Aorta (tissue), 5 donors: ENCODE measurements at places on chromosomes 2 and 18.

- DNase-seq: no peak
Observed at GRCh38 chr2:118705032-118705431, 142.4 kb downstream of the EN1 start.

DNA sequence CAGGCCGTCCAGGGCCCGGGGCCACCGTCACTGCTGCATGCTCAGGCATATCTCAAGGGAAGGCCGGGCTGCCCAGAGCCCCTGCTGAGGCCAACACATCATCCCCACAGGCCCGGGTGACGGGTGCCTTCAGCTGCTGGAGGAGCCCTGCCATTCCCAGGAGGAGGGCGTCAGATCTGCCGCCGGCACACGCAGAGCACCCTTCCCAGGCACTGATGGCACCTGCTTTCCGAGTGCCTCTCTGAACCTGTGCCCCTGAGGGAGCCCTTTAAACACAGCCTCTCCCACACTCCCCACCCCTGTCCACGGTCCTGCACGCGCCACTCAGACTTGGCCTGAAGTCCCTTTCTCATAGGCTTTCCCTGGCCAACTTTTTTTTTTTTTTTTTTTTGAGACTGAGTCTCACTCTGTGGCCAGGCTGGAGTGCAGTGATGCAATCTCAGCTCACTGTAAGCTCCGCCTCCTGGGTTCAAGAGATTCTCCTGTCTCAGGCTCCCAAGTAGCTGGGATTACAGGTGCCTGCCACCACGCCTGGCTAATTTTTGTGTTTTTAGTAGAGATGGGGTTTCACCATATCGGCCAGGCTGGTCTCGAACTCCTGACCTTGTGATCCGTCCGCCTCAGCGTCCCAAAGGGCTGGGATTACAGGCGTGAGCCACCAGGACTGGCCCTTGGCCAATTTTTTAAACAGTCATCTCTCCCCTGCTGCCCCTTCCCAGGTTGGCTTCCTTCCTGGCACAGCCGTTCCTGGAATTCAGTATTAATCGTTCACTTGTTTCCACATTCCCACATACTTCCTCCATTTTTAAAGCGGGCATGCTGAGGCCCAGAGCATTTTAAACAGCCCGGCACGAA lies 211.7 kb downstream of the NDUFA10 start:
- peak; percentile 75 for DNase-seq

DNA sequence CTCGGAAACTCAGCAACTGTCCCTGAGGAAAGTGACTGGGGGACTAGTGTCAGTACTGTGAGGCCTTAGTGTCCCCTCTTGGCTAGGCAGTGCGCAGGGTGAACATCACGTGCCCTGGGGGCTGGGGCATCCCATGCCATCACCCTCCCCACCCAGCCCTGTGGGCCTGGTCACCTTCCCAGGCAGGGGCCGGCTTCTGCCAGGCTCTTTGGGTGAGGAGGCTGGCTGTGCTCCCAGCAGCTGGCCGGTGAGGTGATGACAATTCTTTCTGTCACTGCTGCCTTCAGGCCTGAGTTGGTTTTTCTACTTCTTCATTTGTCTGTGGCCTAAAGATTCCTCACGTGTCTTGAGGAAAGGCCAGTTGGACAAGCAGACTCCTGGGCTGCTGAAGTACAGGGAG lies 180.8 kb downstream of the KLHL29 start:
- no peak for DNase-seq

- DNase-seq: no peak
Observed at GRCh38 chr18:38243291-38243690, 677.7 kb upstream of the CELF4 start.

DNA sequence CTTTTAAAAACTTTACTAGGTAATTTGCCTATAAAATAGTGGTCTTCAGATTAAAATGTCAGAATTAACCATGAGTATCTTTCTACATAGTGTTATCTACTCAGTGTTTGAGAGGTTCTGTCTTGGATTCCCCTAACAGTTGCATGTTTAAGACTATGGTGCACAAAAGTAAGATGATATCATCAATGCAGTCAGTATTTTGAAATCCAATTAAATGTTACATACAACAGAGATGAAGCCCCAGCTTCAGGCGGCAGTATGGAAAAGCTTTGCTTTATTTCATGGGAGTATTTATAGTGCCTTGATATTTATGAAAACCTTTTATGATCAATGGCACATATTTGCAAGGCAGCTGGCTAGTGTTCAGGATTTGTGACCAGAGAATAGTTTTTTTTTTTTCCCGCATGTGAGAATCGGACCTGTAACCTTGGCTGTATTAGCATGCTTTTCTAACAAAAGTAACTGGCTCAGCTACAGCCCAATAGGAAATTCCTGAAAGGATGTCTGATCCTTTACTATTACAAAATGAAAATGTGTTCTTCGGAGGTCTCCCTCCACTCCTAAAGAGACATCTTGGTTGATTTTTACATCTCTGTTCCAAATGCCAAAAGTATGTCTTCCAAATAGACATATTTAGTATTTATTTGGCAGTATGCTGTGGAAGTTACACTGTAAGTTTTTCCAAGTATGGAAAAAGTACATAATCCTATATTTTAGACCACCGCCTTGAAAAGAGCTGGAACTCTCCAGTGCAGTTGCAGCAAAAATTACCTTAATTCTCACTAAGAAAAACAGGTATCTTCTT lies 319.3 kb upstream of the UBE2E3 start:
- no peak for DNase-seq

DNA sequence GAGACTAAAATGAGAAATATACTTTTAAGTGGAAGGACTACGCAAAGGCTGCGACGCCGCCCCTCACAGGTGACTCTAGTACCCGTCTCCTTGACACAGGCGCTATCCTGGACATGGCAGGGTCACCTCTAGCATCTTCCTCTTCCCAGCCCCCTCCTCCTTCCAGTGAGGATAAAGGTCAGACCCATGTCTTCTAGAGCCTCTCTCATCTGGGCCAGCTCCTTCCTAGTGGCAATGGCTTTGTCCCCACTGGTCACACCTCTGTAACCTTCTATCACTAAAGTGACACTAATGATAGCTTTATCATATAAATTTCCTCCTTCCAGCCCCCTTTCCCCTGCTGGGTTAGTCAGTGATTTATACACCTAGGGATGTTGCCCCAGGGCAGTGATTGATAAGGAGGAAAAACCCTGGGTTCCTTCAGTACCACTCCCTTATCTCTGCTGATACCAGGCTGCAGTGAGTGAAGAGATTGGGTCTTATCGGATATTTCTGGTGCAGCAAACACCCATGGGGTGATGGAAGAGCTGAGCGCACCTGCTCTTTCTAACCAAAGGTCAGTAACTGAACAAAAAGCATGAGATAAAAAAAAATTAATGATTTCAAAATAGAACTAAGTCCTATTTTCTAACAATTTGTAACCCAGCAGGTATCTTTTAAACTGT lies 62.0 kb upstream of the FZD5 start:
- DNase-seq: no peak

GRCh38 chr2:241495172-241496002 lies 13.0 kb downstream of the STK25 start:
- DNase-seq: no peak

DNA sequence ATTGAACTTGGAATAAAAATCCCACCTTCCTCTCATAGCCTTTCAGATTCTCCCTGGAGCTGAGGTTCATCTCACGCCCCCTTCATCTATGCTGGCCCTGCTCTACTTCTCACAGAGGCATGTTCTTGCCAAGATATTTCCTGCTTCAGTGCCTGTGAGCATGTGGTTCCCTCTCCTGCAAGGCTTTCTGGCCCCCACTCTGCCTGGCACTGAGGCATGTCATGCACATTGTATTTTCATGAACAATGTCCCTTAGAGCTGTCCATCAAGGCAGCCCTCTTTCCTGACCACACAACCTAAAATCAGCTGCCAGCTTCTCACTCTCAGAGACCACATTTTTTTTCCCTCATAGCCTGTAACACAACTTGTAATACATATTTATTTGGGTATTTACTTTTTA lies 18.0 kb upstream of the HK2 start:
- DNase-seq: no peak

DNA sequence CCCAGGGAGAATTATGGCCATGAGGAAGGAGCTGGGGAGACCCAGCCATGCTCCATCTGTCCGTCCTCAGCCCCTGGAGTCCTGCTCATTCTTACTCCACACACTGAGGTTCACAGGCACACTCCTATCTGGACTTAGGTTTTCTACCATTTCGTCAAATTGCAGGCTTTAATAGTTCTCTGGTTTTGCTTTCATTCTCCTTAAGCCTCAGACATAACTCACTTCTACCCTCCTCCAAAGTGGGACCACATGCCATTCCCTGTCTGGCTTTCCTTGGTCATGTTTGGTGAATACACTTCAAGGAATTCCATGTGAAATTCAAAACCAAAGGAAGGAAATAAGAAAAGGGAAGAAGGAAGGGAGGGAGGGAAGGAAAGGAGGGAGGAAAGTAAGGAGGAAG lies 115.7 kb downstream of the CMPK2 start:
- DNase-seq: no peak

DNA sequence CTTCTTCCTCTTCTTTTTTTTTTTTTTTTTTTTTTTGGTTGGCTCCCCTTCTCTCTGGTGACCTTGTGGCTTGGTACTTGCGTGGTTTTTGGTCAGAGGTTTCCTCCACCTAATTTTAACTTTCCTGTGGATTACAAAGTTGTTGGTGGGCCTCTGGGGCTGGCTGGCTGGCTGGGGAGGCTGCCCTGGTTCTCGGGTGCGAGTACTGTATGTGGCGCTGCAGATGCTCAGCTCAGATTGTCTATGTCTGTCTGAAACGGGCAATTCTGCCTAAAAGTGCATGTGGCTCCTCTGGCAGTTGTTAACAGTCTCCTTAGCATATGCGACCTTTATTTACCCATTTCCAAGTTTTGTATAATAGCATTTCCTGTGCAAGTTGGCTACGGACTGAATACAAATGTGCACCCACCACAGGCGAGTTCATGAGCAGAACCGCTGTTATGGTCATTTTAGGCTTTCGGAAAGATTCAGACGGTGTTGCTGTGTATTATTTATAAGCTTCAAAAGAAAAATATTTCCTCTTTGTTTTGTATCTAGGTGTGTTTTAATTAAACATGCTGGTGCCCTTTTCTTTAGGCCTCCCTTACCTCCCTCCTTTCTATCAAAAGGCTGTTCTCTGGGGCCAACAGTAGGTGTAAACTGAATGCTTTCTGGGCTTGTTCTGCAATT lies 4.4 kb downstream of the TBR1 start:
- DNase-seq: no peak

- DNase-seq: no peak
Observed at GRCh38 chr2:154826827-154827226, 128.3 kb downstream of the KCNJ3 start.

- no peak for DNase-seq
Observed at GRCh38 chr2:203446071-203446481, 89.0 kb downstream of the RAPH1 start.

GRCh38 chr2:223618172-223619035 lies 16.2 kb upstream of the SCG2 start:
- DNase-seq: no peak

GRCh38 chr2:1625281-1626001 lies 118.9 kb downstream of the PXDN start:
- DNase-seq: no peak

DNA sequence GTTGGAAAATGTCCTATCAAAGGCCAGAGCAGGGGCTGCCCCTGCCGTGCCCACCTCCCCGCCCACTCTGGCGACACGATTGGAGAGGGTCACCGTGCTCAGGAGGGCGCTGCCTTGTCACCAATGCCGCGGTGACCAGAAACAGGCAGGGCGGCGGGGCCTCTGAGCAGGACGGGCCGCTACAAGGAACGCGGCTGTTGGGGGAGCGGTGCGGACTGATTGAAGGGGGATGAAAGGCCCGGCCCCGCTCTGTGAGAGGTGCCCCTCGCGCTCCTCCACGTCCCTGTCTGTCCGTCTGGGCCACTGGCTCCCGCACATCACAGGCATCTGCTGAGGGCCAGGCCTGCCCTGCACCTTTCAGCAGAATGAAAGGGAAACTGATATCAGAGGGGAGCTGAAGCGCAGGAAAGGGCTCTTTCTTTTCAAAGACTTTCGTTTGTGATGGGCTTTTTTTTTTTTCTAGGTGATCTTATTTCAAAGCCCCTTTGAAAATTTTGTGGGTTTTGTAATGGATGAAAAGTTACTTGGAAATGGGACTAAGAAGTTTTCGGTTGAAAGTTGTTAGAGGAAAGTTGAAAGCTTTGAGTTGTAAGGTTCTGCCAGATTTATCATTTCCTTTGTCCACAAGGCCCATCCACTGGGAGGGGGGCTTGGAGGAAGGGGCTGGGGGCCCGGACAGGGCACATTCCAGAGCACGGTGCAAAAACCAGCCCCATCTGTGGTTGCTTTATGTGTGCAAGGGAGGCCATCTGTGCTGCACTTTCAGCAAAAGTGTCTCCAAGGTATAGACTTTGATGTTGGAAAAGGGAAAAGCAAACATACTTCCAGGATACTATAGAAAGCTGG lies 244.2 kb downstream of the KLHL29 start:
- DNase-seq: peak; percentile 67

DNA sequence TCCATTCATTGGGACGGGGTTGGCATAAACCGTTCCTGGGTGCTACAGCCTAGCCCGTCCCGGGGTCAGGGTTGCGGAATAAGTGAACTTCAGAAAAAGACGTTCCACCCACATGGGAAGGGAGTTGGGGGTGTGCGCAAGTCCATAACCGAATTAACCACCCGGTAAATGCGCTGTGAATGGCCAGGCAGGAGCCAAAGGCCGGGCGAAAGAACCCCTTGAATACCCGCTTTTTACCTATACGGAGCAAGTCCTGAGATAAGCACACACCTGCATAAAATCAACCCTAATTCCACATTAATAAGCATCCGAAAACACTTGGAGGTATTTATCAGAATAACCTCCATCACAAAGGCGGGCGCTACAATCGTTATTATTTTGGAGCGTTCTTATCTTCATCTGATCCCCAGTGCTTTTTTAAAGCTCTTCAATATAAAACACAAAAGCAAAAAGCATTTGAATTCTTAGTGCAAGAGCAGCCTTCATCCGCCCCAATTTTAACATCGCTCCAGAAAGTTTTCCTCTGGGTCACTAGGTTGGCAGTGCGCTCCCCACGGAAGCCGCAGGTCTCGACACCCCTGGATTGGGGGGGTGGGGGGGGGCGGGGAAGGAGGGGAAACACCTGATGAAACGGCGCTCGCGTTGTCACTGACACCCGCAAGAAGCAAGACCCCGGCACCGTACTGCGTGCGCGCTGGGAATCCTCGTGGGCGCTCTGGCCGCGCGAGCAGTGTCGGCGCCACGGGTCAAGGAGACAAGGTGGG lies 1.2 kb downstream of the SATB2 start:
- DNase-seq: no peak

GRCh38 chr18:3713166-3713565 lies 263.2 kb downstream of the TGIF1 start:
- DNase-seq: no peak

DNA sequence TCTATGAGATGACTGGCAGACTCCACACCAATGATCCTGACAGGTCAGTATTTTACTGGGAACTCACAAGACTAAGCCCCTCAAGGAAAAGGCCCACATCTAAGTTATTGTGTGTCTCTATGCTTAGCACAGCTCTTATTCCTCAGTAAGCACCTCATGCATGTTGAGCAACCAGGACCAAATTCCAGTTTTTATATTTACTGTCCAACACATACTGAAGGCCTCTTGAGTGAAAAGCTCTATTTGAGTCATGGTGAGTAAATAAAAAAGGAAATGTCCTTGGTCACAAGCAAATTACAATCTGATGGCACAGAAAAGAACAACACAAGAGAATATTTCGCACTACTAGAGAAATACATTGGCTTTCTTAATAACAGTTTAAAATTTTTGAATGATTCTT lies 87.9 kb upstream of the ETAA1 start:
- no peak for DNase-seq
